ENCODE measurements at places on chromosomes 12 and 14.

DNA sequence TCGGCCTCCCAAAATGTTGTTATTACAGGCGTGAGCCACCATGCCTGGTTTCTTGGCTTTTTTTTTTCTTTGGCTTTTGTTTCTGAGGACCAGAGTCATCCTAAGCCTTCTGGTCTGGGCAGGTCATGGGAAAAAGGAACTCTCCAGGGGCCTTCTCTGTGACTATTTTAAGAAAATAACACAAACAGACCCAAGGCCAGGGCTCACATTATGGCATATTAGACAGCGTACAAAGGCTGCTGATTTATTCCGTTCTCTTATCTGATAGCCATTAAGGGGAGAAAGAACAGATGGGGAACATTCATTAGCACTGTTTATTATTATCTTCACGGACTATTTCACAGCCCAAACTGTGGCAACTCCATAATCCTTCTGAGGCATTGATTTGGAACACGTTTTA is 28.8 kb upstream of the MANSC4 start:
- DNase-seq = no peak

DNA sequence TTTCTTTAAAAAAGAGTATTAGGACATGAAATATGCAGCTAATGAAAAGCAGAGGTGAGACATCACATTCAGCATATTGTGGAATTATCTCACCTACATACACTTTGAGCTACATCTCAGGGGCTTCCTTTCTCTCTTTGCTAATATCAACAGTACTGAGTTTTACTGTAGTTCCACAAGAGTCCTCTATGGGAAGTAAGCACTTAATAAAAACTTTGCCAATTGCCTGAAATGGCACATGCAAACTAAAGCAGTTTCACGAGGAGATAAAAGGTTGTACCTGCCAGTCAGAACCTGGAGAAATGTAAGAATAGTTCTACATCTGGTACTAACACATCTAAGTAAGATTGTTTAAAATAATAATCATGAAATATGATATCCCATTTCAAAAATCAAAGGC is 73.5 kb upstream of the GPHB5 start:
- DNase-seq = no peak

DNA sequence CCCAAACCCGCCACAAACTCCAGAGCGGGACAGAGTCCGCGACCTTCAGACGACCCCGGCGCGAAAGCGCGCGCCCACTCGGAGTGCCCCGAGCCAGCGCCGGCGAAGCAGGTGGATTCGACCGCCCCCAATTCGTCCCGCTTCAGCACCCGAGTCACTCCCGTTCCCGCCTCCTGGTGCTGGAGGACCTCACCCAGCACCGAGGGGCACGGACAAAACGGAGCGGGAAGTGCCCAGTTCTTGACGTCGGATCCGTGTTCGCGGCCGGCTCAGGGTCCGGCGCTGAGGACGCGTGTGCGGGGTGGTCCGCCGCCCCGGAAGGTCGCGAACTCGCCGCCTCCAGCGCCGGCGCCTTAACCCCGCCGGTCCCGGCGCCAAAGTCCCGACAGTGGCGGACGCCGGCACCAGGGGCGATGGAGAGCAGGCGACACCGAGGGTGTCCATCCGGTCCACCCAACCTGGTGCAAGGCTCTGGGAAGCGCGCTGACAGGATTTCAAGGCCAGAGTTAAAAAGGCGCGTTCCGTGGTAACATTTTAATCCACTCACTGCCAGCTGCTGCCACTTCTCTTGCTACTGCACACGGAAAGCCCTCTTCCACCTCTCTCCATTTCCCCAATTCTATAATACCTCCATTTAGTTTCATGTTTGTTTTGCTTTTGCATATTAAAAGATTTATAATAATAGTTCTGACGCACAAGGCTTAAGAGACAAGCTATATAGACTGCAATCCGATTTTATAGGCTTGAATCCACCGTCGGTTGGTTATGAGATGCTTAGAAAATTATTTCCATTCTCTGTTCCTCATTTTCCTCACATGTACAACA is 240.0 kb upstream of the CPNE8 start:
- DNase-seq = no peak

DNA sequence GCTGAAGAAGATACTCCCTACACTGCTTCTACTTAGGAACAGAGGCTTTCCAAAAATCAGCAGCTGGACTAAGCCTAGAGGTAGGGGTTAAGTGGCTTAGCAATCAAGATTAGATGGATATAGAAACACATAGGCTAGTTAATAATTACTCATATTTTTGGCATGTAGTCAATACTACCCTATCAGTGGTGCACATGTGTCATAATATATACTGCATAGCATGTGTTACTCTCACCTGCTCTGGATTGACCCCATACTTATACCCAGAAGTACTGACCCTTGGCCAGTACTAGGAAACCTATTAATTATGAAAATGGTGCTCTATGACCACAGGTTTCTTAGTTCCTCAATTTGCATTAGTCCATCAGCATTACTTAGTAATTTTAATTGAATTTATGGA is 528.4 kb upstream of the LMO3 start:
- no peak for DNase-seq

DNA sequence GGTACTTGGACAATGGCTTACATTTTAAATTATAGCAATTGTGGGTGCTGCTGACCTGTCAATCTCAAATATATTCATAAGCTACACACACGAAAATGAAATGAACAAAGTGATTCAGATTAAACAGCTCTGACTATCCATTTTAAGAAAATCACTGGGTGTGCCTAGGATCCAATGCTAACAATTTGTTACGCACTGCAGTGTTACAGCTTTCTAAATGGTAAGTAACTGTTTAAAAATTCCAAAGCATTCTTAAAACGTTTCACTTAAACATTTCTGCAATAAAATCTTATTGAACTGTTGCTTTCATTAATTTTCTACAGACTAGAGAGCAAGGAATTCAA is 18.9 kb downstream of the LMO3 start:
- no peak for DNase-seq

- DNase-seq = no peak
These were observed 112.0 kb downstream of the ANO6 start for GRCh38 chr12:45327823-45328383.
